CD4-positive, alpha-beta T cell (primary cell): ENCODE measurements at places on chromosomes 12 and 14.

DNA sequence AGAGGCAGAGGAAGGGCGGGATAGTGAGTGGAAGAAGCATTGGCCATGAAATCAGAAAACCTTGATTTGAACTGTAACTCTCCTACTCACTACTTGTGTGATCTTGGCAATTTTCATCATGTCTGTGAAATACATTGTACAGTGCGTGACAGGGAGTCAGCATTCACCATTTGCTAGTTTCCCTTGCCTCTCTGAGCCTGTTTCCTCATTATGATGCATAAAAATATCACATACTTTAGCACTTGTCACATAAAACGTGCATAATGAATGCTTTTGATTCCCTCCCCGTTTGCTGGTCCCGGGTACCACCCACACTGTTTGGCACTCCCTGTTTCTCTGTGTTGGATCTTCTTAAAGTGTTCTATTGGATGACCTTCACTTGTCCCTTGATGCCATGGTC, 101.1 kb upstream of the FRMD6 start:
- no peak for DNase-seq

GRCh38 chr12:127664901-127665300, 602.1 kb upstream of the TMEM132C start:
- DNase-seq: no peak

GRCh38 chr14:89540830-89541470, 123.9 kb upstream of the FOXN3 start:
- DNase-seq: no peak

GRCh38 chr14:99575043-99576023, 28.7 kb downstream of the CCDC85C start:
- no peak for DNase-seq

GRCh38 chr12:91982946-91983345, 162.7 kb downstream of the BTG1 start:
- no peak for DNase-seq

- DNase-seq: no peak
Observed at GRCh38 chr14:78440356-78440894, 270.3 kb downstream of the NRXN3 start.

- no peak for DNase-seq
Observed at GRCh38 chr12:57500213-57500612, 12.3 kb downstream of the MARS1 start.

GRCh38 chr12:19852100-19852855, 413.0 kb downstream of the AEBP2 start:
- no peak for DNase-seq

DNA sequence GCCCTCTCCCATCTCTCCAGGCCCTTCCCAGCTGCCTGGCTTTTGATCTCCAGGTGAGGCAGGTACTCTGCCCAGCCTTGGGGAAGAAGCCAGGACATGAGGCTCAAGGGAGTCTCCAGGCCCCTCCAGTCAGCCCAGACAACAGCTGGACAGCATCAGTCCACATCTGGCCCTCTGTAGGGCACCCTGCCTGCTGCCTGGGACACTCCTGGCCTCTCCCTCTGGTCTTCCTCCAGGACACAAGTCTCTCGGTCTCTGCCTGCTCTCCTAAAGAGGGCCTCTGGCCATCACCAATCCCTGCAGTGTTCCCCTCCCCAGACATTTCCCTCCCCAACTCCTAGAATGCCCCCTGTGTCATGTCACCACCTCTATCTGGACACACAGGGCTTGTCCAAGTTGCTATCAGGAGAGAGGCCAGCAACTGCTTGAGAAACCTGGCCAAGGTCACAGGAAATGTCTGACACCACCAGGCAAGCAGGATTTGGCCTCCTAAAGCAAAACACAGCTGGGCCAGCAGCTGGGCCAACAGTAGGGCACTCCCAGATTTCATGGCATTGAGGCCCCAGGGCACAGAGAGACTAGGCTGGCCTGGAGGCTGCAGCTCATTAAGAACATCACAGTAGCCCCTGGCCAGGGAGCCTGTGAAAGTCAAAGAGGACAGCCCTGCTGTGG, 29.0 kb downstream of the LTBP2 start:
- DNase-seq: no peak

DNA sequence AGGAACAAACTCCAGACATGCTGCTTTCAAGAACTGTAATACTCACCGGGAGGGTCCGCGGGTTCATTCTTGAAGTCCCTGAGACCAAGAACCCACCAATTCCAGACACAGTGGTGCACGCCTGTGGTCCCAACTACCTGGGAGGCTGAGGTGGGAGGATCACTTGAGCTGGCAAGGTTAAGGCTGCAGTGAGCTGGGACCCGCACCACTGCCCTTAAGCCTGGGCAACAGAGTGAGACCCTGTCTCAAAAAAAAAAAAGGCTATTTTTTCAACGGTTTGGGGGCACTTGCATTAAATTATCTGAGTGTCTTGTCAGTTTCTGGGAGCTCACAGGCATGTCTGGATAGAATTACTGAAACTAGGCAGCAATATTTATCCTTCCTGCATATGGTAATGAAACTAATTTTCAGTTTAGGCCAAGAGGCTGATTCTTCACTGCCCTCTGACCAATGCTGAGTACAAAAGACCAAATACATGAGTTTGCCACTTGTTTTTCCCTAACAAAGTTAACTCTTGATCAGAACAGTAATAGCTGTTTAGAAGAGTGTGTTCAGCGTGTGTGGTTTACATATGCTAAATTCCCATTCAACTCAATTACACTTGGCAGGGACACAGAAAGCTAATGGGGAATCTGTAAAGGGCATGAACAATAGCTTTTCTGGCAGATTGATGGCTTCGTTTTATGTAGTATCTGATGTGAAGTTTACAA, 65.8 kb upstream of the RASSF3 start:
- no peak for DNase-seq

- DNase-seq: no peak
Observed at GRCh38 chr14:50901361-50901760, 29.5 kb downstream of the ABHD12B start.

DNA sequence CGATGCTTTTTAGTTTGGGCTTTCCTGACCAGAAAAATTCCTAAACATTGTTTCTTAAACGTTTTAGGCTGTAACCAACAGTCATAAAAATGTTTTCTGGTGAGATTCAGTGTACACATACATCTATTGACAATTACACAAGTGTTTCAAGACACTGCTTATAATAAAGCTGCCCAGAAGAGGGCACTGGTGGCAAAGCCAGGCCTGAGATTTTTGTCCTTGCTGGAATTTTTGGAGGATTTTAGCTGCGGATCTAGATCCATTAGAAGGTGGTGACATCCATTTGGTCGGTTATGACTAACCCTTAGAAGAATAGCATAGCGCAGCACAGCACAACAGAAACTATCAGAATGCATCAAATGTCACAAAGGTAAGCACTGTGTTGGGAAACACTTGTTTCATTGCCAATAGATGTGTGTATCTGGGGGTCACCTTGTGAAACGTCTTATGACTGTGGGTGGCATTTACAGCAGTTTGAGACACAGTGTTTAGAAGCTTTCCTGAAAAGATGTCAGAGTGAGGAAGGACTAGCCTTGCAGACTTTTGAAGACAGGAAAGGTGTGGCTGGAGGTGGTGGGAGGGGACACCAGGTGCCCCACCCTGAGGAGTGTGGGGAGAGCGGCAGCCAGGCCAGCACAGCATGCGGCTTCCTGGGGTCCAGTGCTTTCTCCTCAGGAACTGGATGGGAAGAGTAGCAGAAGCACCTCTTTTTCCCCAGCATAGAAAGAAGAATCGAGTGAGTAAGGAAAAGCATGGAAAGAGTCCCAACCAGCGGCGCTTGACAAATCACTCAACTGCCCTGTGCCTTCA, 54.7 kb upstream of the FKBP4 start:
- no peak for DNase-seq

- no peak for DNase-seq
Observed at GRCh38 chr12:126897778-126898177, 1369.2 kb upstream of the TMEM132C start.

GRCh38 chr14:24954037-24954699, 95.8 kb downstream of the STXBP6 start:
- no peak for DNase-seq

DNA sequence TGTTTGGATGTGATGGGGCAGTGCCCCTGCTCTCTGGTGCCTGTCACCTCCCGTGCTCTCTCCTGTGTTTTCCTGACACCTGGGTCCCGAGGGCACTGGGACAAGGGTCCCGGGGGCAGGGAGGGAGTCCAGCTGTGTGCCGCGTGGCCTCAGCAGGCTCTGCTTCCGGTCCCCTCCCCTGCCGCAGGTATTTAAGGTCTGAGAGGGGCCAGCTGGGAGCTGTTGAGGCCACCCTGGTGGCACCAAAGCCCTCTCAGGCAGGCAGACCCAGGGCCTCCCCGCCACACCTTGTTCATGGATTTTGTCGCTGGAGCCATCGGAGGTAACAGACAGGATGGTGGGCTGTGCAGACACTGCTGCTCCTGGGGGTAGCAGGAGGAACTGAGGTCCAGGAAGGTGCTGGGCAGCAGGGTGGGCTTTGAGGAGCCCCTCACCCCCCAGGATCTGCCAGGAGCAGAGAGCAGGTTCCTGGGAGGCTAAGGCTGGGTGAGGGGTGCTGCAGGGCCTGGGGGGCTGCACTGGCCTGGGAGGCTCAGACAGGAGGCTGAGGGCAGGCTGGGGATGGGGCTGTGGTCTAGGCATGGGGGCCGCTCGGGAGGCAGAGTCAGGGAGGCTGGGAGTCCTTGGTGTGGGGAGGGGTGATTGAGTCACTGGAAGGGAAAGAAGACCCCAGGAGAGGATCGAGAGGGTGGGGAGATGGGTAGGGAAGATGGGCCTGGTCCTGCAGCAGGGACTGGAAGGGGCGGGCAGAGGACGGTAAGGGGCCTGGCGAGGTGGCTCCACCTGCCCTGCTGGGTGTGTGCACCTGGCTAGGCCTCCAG, at the start of gene SLC25A47:
TSS of gene SLC25A47 (plus strand) at position 219 of the 821 bp plus-strand sequence. CDS start at position 295, 76 bp downstream.
- no peak for DNase-seq

GRCh38 chr14:29928117-29928640, 532 bp upstream of the PRKD1 start:
- no peak for DNase-seq

GRCh38 chr12:75655315-75655806, 144.0 kb upstream of the KRR1 start:
- DNase-seq: no peak

DNA sequence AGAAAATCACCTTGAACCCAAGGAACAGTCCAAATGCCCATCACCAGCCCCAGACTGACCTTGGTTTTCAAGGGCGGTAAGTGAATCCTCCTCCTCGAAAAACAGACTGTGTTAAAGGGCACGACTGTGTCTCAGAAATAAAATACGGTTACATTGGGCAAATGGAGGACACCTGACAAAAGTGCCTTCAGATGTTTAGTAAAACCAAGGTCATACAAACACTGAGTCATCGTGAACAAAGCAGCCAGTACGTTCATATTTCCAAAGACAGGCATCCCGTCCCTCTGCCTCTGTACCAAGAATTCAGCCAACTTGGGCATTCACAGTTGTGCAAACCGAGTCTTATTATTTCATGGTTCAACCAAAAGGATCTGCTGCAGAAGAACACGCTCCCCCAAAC, 25.9 kb downstream of the FOXN3 start:
- DNase-seq: no peak

DNA sequence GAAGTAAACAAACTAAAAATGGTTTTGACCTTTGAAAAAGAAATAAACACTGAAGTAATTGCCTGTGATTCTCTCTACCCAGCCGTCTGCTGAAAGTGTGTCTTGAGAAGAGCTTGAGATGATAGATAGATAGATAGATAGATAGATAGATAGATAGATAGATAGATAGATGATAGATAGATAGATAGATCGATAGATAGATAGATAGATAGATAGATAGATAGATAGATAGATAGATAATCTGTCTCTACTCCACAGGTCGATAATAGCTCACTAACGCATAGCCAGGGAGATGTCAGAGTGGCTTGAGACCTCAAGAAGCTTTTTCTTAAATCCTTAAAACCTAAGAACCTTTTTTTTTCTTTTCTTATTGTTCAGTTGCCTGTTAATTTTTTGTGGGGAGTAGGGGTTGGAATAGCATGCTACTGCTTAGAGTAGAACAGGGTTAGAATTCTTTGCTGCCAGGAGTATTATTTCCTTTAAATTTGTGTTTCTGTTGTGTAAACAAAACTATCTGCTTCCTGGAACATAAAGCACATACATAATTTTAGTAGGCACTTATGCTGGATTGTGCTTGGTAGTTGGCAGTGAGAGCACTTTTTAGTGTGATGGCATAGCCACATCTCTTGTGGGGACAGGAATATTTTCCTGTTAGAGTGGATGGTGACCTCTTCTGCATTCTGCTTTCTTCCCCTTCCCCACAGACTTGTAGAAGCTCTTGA, 169.5 kb downstream of the FBXL14 start:
- DNase-seq: no peak

DNA sequence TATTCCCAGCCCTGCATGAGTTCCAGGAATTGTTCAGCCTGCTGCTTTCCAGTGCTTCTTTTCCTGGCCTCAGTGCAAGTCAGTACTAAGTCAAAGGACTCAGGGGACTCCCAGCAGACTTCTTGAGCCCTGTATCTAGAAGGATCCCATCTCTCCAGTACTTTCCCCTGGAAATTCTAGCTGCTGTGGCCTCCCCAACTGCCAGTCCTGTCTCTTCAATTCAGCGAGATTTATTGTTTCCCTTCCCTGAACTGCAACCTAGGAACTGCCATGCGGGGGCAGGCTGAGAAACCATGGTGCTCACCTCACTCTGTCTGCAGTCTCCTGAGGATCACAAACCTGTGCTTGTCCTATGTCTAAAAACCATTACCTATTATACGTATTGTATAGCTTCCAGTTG, 31.8 kb downstream of the ZNF605 start:
- DNase-seq: no peak

GRCh38 chr14:50835280-50835679, 4.3 kb upstream of the NIN start:
- DNase-seq: no peak

DNA sequence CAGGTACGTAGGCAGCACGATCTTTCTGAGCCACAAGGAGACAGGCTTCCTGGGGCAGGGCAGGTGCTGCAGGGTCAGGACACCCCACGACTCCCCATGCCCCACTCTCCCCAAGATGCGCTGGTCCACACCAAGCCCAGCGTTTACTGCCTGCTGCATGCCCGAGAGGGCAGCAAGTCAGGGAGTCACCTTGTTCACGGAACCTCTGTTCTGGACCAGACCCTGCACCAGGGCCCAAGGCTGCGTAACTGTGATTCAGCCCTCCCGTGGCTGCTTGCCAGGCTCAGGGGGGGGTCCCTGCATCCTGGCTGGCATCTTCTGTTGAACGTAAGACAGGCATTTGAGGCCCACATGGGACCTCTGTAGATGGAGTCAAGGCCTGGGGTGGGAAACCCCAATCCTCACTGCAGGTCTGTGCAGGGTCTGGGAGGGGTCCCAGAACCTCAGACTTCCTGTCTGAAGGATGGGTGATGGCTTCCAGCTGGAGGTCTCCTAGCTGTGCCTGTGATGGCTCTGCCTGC, 228.6 kb upstream of the RTL1 start:
- DNase-seq: no peak

GRCh38 chr12:106602076-106602475, 19.3 kb downstream of the RFX4 start:
- DNase-seq: no peak

DNA sequence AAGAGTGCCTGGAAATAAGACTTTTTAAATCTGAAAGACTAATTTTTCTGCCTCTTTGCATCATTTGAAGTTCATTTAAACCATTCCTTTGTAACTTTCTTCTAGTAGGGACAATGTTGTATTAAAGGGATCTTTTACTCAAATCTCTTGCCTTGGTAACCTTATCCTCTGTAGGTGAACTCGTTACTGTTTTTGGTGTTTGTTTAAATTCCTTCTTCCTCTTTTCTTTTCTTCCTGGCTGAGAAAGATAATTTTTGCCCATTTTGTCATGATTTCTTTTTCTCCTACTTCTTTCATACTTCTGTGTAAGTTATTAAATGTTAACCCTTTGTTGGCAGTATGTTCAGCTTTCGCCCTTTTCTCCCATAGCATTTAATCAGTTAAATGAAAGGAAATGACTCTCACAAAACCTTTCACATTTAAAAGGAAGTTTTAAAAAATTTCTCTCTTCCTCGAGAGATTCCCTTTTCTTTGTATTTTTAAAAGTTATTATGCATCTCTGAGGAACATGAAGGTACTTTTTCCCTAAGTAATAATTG, 10.3 kb downstream of the VEZT start:
- DNase-seq: no peak
